ENCODE measurements at places on chromosomes 4 and X.

- no peak for DNase-seq
Measured at GRCh38 chr4:68011684-68012083, 48.4 kb upstream of the TMPRSS11A start.

GRCh38 chr4:116599859-116600258, 485.5 kb downstream of the TRAM1L1 start:
- no peak for DNase-seq

DNA sequence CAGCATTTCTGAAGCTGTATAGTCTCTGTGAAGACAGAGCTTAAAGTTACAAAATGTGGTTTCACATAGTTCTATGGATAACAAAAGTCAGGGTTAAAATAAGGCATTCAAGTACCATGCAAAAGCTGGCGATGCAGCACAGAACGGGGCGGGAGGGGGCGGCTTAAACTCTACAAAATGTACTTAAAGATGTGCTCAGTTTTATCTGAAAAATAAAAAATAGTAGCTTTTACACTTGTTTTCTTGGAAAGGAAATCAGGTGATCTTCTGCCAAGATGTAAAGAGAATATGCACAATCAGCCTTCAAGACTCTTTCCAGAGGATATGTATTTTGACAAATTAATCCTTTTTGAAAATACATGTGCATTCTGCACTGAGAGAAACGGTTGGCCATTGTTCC, 301.7 kb upstream of the EMCN start:
- DNase-seq: no peak

- DNase-seq: no peak
Measured at GRCh38 chr4:186912606-186913005, 188.9 kb upstream of the FAT1 start.

GRCh38 chr4:60365176-60365575, 835.0 kb upstream of the ADGRL3 start:
- no peak for DNase-seq

GRCh38 chrX:10142041-10142599, 14.7 kb upstream of the CLCN4 start:
- no peak for DNase-seq

DNA sequence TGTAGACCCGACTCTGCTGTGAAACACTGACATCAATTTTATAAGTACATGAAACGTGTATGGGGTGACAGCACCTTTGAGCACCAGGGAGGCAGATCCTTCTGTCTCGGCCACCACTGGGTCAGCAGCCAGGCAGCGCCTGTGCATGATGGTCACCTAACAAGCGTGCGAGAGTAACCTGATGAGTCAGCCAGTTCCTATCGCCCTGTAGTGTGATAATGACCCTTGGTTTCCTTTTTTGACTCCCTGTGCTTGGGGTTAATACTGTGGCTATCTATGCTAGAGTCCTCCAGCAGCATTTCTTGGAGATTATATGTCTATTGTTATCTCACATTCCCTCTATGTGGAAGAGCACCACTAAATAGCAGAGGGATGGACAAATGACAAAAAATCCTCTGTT, 101.6 kb downstream of the NPNT start:
- no peak for DNase-seq

- no peak for DNase-seq
Measured at GRCh38 chr4:81424816-81425755, 46.6 kb downstream of the RASGEF1B start.

GRCh38 chr4:76802236-76803021, 95.5 kb downstream of the SOWAHB start:
- no peak for DNase-seq

DNA sequence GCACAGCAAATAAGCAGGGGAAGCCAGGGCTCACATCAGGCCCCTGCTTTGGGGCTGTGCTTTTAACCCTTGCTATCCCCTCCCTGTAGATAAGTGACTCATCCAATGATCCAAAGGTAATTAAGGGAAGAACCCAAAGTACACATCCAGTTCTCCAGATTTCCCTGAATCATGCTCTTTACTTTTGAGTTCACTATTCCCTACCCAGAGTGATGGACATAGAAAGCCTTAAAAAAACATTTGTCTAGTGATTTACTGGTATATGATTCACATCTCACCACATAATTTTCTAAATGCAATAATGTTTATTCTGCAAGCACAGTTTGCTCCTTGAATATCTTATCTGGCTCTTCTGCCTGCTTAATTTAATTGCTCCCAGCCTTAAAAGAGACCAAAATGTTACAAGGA, 136.2 kb downstream of the PPP3CA start:
- no peak for DNase-seq

GRCh38 chr4:149841686-149842085, 26.0 kb upstream of the IQCM start:
- DNase-seq: no peak

DNA sequence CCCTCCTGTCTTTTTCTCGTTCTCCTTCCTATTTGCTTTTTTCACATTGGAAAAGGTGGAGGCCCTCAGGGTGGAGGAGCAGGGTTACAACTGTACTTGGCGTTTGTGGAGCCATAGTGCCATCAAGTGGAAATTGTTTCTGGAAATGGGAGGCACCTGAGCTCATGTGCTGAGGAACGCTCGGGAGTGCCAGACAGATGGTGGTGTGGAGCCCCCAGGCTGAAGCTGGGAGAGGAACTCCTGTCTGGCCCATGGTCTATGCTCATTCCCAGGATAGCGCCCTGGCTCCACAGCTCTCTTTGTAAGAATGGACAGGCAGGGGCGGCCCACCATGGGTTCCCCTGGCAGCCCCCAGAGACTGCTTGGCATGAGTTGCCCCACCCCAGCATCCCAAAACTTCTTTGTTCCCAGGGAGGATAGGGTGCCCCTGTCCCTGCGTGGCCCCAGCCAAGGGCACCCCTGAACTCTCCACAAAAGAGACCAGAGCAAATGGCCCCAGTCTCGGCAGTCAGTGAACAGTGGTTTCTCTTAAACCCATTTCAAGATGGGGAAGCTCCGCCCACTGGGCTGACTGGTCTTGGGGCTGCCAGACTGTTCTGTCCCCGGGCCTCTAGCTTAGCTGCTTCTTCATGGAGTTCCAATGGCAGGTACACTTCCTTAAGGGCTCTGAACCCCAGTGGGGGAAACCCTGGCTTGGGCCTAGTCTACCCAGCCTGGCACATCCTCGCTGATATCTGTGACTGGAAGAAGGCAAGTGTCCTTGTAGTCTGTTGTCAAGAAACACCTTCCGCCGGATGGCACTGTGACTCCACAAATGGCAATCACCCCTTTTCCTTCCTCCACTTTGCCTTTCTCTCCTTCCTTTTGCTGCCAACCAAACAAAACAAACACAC, 70.1 kb downstream of the NBDY start:
- DNase-seq: peak; percentile 53

- no peak for DNase-seq
Measured at GRCh38 chr4:69823048-69823447, 36.9 kb downstream of the SULT1E1 start.

- no peak for DNase-seq
Measured at GRCh38 chrX:103556963-103557612, 28.2 kb upstream of the TCEAL4 start.

- no peak for DNase-seq
Measured at GRCh38 chrX:19677121-19677520, 161.8 kb upstream of the MAP3K15 start.

DNA sequence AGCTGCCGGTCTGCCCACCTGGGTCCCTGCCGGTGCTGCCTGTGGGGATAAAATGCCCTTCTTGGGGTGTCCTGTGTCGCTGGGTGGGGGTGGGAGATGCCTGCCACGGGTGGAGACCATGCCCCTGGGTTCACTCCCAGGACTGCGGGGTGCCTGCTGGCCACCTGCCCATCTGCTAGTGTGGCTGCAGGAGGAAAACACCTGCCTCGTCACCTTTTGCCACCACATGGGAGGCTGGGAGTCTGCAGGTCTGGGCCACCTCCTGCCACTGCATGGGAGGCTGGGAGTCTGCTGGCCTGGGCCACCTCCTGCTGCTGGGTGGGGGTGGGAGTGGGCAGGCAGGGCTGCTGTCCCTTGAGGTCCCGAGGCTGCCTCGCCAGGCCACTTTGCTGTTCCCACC, 58.8 kb upstream of the AFAP1 start:
- no peak for DNase-seq

- DNase-seq: no peak
Measured at GRCh38 chr4:175090116-175090515, 172.0 kb downstream of the ADAM29 start.

DNA sequence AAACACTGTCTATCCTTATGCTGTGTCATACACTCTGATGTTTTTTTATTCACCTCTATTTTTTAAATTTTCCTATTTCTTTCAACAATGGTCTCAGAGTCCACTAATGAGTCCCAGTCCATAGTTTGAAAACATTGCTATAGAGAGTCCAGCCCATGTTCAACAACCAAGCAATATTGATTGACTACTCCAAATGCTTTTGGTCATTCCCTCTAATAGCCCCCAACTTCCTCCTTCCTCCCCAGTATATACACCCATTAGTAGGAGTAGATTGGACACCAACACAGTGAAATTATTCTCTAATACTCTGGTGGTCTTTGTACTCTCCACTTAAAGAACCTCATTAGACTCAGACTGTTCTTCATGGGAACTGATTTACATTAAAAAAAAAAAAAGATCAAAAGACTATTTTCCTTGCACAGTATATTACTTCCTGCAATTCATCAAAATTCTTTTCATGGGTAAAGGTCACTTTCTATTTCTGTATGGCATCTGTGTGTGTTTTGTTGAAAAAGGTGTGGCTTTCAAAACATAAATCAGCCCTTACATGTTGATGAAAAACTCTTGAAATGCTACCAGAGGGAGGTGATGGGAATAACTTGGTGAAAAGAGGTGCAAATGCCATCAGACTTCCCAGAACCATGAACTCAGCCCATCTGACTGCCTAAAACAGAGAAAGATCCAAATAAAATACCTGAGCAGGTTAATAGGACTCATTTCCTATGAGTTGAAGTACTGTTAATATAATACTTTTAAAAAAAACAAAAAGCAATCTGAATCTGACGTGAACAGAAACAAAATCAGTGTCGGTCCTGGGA, 250.3 kb upstream of the KLF3 start:
- DNase-seq: no peak

- no peak for DNase-seq
Measured at GRCh38 chr4:83618991-83619645, 83.2 kb downstream of the GPAT3 start.

DNA sequence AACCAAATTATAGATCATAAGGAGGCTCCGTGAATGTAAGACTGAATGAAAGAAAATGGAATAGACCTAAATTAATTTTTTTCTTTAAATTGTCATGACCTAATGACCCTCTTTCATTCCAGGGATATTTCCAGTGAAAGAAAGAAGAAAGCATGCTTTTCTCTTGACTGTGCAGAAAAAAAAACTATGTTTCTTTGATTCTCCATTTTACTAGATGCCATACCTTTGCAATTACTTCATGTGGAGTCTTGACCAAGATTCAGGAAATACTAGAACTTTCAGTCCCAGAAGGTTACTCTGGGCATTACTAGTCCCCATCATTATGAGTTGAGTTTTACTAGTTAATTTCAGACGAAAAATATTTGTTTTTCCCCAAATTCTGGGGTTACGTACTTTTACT, 6.4 kb upstream of the COMMD8 start:
- DNase-seq: no peak
